OCI-LY7 (cell line): ENCODE measurements at places on chromosomes 7 and 10.

DNA sequence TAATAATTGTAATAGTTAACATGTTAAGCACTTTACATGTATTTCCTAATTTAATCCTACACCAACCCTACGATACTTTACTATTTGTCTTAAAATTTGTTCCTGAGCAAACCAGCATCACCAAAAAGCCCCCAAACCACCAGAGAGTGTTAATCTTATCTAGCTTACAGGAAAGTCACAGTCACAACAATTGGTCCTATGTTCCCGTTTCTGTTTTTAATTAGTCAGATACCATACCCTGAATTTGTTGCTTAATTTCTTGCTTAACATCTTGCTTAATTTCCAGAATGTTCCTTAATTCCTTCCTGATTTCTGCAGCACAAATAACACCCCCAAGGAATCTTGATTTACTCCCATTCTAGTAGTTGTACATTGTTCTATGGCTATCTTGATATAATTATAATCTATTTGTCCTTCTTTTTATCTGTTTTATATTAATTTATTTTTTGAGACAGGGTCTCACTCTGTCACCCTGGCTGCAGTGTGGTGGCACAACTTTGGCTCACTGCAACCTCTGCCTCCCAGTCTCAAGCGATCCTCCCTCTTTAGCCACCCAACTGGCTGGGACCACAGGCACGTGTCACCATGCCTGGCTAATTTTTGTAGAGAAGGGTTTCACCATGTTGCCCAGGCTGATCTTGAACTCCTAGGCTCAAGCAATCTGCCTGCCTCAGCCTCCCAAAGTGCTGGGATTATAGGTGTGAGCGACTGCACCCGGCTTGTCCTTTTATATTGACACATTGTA is 6.6 kb upstream of the PDSS1 start:
- no peak for DNase-seq

DNA sequence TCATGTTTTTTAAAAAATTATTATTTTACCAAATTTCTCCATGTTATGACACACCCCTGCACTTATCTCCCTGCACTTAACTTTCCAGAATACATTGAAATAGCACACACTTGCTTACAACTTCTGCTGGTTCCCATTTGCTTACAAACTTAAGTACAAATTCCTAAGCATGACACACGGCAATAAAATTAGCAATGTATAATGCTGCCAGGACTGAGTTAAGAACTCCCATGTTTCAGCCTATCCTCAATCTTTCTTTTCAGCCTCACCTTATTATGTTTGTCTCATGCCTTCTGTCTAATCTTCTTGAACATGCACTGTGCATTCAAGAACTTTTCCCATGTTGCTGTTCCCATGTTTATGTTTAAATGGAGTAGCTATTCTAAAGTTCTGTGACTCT is 40.8 kb downstream of the PRPS1L1 start:
- no peak for DNase-seq

GRCh38 chr7:74453322-74454011 is at the start of gene GTF2IRD1:
GTF2IRD1 (plus strand) TSS chr7:74453906; CDS start chr7:74508081, 54,175 bp downstream.
- peak; percentile 57 for DNase-seq

DNA sequence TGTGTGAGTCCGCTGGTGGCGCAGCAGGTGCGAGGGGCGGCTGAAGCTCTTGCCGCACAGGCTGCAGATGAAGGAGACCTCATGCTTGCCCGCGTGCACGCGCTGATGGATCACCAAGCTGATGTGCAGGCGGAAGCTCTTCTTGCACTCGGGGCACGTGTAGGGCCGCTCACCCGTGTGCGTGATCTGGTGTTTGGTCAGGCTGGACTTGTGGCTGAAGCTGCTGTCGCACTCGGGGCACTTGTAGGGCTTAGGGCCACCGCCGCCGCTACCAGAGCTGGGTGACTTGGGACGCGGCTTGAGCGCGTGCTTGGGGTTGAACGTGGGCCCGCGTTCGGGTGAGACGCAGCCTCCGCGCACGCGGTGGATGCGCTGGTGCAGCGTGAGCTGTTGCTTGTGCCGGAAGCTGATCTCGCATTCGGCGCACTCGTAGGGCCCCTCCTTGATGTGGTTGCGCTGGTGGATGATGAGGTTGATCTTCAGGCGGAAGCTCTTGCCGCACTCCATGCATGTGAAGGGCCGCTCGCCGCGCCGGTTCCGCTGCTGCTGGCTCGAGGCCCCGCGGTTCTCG is 28.7 kb downstream of the ZNF777 start:
- no peak for DNase-seq

DNA sequence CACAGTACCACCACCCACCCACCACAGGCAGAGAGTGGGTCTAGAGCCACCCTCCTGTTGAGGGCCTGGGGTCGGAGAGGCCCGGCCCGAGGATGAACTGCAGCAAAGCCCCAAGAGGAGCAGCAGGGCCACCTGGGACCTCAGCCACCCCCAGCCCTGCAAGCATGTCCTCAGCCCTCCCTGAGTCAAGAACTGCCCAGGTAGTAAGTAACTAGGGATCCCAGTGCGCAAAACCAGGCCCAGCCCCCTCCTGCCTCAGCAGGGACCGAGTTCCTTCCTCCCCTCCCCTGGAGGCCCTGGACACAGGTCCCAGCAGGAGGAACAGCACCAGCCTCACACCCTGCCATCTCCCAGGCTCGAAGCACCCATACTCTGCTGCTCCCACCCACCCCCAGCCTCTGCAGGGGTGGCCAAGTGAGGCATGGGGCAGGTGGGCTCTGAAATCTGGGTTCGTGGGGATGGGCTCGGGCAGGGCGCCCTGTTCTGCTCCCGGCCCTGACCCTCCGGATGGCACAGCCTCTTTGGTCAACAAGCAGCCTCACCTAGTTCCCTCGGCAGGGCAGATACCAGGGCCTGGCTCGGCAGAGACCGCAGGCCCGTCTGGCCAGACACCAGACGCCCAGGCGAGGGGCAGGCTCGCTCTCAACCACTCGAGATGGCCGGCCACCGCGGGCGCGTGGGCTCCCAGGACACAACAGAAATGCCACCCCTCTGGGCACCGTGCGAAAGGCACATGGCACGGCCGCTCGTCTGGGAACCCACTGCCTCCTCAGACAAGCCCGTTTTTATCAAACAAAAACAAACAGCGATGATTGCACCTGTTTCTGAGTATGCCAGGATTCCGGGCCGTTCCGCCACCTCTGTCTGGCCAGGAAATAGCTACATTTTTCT is 15.2 kb downstream of the PDGFA start:
- no peak for DNase-seq
